ENCODE measurements at places on chromosomes 4 and X.

- no peak for DNase-seq
Measured at GRCh38 chrX:49242545-49243066, 7.3 kb downstream of the CCDC22 start.

GRCh38 chr4:144357975-144358374, 217.5 kb upstream of the GYPA start:
- DNase-seq, result no peak

GRCh38 chr4:2364654-2365053, 53.8 kb downstream of the ZFYVE28 start:
- no peak for DNase-seq

GRCh38 chrX:40273356-40274050, 175.7 kb upstream of the BCOR start:
- no peak for DNase-seq

GRCh38 chr4:6752486-6752829, 30.1 kb upstream of the KIAA0232 start:
- no peak for DNase-seq

DNA sequence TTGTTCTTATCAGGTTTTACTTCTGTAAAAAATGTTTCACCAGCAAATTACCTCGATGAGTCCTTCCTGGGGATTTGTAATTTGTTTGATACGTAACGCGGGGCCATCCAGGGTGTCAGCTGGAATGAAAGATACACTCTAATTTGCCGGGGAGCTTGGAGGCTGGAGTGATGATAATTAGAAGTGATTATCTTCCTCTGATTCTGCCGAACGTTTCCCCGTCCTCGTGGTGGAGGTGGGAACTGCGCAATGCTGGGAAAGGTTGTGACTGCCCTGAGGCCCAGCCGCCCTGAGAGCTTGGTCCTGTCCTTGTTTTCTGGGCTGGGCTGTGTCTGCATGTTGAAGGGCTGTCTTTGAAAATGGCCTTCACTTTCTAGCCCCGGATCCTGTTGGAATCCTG, 48.0 kb downstream of the SORCS2 start:
- DNase-seq, result no peak

DNA sequence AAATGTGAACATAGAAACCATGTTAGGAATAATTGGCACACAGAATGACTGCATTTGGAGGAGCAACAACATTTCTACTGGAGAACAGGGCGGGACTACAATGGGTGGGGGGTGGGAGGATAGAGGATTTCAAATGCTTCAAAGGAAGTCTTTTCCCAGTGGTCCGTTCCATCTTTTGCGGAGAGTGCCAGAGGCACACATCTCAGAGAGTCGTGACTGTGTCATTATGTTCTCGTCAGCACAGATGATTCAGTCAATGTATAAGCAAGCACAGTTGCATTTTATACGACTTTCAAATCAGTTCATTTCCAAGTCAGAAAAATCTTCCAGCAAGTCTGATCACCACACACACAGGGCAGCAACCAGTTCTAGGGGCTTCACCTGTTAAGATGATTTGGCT, 22.7 kb upstream of the GPR50 start:
- no peak for DNase-seq

DNA sequence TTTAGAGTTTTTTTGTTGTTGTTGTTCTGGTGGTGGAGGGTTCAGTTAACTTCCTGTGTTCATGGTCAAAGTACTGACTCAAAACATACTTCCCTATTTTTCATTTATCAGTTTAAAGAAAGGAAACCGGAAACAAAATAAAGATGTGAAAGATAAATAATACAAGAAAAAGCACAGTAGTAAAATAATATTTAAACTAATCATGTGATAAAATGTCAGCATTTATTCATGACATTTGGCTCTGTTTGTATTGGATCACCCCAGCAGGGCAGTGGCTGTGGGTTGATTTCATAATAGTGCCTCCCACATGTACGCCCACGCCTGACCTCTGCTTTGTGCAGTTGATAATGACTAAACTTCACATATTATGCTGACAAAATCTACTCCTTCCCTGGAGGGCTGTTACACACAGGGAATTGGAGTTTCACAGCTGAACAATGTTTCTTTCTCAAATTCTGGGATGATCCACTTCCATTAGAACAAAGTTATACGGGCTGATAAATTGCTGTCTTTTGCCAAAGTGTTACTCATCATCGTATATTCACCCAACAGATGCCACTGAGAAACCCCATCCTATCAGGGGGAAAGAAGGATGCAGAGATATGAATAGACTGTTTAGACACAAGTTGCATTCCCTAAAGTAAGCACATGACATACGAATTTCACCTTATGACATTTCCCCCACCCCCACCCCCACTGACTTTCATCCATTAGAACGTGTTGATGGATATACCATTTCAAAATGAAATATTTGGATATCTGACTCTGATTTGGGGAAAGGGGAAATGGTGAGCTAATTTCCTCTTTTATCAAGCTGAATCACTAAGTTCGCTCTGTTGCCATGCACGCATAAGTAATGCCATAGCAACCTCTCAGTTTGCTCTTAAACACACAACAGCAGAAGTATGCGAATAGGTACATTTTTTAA, 48.3 kb downstream of the AMELX start:
- no peak for DNase-seq

- no peak for DNase-seq
Measured at GRCh38 chr4:145001635-145002034, 96.4 kb downstream of the ANAPC10 start.

GRCh38 chrX:148507418-148507817, 7.0 kb downstream of the AFF2 start:
- DNase-seq, result no peak

DNA sequence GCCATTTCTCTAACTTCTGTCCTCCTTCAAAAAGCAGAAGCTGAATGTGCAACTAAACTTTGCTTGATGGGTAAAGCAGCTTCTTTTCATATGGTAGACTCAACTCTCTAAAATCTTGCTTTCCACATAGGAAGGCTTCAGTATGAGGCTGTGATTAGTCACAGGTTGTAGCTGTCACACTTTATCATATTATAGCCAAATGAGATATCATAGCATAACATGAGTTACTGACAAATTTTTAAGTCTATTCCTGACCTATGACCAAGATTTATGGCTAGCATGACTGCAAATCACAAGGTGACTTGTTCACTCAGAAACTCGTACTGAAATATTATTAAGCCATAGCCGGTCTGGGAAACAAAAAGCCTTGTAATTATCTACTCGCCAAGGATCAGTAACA, 998.6 kb downstream of the RPA4 start:
- no peak for DNase-seq

- no peak for DNase-seq
Measured at GRCh38 chr4:157527954-157528353, 307.4 kb downstream of the GRIA2 start.

DNA sequence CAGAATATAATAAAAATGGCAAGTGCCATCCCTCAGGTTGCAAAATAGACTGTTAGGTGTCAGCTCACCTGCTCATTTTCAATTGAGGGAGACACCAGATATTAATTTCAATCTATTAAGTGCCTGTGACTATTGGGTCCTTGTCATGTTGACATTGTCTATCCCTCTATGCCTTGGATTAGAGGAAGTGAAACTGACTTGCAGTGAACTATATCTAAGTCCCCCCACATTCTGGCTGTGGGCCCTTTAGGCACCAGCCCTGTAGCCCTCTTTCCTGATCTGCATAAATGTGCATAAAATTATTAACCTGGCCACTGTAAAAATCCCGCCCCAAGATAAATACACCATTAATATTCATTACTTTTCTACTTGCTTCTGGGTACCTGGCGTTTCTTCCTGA, 293.0 kb upstream of the CLNK start:
- no peak for DNase-seq

- no peak for DNase-seq
Measured at GRCh38 chrX:103730796-103731493, 20.2 kb downstream of the TMEM31 start.

- DNase-seq, result no peak
Measured at GRCh38 chr4:61401771-61402170, 201.6 kb downstream of the ADGRL3 start.

DNA sequence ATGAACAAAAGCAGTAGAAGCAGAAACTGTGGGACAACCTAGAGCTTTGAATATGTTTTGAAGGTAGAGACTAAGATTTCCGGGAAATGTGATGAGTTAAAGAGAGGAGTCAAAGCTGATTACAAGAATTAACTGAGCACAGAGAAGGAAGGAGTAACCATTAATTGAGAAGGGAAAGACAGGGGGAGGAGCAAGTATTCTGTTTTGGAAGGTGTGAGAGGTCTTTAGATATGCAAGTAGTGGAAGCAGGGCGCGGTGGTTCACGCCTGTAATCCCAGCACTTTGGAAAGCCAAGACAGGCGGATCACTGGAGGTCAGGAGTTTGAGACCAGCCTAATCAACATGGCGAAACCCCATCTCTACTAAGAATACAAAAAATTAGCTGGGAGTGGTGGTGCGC, 171.5 kb downstream of the FSTL5 start:
- DNase-seq, result no peak

GRCh38 chrX:108732630-108733321, 3.6 kb downstream of the IRS4 start:
- DNase-seq, result no peak

- no peak for DNase-seq
Measured at GRCh38 chrX:149010853-149011224, 494.3 kb downstream of the IDS start.

- DNase-seq, result no peak
Measured at GRCh38 chrX:15751155-15751819, 13.2 kb downstream of the CA5B start.

DNA sequence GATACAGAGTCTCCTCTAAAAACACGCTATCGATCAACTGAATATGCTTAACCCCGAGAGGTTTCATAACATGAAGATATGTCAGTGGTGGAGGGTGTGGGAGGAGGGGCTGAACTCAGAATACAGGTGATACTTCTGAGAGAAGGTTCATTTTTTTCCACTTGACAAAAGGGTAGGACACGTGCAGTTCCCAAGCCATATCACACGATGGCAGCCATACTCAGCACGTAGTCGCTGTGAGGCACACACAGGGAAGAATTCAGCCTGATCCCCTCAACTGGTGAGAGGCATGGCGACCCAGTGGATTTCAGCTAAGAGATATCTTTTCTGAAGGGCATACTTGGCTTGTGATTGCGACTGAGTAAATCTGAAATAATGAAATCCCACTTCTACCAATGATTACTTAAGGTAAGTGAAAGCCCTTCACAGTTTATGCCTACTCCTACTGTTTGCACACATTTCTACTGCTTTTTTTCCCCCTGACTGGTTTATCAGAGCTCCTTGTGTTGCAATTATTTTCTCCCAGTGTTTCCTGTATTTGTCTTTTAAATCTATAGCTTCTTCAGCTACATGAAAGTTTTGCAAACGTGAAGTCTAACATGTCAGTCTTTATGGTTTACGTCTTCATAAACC, 133.1 kb downstream of the CORIN start:
- DNase-seq, result no peak

- no peak for DNase-seq
Measured at GRCh38 chr4:88859191-88859812, 161.7 kb upstream of the NAP1L5 start.

- DNase-seq, result no peak
Measured at GRCh38 chrX:11381464-11381863, 88.3 kb downstream of the AMELX start.

DNA sequence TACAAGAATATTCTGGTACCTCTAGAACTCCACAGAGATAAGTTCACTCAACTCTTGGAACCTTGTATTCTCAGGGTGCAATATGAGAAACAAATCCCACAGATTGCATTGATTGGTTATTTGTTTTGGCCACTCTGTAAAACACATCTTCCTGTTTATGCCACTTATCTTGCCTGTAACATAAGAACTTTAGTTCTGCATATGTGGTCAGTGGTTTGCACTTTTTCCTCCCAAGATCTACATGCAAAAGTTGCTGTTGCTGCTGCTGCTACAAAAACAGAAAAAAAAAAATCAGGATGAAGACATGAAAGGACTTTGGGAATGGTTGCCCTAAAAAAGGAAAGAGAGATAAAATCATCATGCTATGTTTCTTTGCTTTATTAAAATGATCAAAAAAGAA, 9.6 kb downstream of the ODAPH start:
- no peak for DNase-seq

DNA sequence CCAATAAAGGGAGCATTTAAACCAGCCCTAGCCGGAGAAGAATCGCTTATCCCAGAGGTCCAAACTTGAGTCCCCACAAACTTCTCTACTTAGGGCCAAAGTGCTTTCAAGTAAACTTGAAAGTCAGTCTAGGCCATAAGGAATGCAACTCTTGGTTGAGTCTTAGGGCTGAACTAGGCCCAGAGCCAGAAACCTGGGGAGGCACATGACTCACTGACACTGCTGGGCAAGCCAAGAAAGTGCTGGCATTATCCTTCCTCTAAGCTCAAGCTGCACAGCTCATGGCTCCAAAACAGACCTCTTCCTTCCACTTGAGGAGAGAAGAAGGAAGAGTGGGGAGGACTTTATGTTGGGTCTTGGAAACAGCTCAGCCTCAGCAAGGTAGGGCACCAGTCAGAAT, 1257.3 kb upstream of the DIAPH2 start:
- DNase-seq, result no peak

- DNase-seq, result no peak
Measured at GRCh38 chrX:133638285-133638684, 223.0 kb upstream of the GPC4 start.

DNA sequence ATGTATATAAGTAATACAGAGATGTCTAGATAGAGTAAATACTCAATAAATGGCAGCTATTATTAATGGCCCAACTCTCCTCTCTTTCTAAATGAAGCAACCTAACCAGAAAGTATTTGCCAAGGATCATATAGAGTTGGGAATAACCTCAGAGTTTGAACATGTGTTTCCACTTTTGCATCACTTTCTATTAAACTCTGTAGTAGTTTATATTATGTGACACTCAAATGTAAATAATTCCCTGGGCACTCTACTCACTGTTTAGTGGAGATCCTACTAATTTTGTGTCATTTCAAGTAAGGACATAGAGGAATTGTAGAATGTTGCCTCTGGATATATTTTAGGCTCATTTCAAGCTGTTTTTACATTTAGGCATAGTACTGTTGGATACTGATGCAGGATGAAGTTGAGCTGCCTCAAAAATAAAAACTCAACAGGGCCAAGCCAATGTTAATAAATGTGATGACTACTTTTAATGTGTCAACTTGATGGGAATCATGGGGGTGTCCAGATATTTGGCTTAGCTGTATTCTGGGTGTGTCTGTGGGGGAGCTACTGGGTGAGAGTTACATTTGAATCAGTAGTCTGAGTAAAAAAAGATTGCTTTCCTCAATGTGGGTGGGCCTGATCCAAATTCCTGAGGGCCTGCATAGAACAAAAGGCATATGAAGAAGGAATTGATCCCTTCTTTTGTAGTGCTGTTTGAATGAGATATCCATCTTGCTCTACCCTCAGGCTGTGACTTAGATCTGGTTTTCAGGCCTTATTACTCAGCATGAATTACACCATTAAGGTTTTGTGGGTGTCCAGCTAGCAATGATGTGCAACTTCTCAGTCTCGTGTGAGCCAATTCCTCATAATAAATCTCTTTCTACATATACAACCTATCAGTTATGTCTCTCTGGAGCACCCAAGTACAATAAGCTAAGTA, 1368.2 kb downstream of the STIM2 start:
- DNase-seq, result no peak
